ENCODE measurements at places on chromosomes 5 and 9. TPM values are rescaled to one million over a fixed set of nuclear protein-coding genes. Genes with fewer than 3 reads are reported as not detected.

- no peak for DNase-seq
Measured at GRCh38 chr5:145840458-145841132, 5.5 kb upstream of the PRELID2 start.

GRCh38 chr5:59473611-59474010 lies 419.9 kb downstream of the PDE4D start:
- DNase-seq: no peak

GRCh38 chr9:99634186-99634585 lies 187.5 kb upstream of the NR4A3 start:
- no peak for DNase-seq

- DNase-seq: no peak
Measured at GRCh38 chr5:5780253-5780652, 357.8 kb downstream of the ICE1 start.

DNA sequence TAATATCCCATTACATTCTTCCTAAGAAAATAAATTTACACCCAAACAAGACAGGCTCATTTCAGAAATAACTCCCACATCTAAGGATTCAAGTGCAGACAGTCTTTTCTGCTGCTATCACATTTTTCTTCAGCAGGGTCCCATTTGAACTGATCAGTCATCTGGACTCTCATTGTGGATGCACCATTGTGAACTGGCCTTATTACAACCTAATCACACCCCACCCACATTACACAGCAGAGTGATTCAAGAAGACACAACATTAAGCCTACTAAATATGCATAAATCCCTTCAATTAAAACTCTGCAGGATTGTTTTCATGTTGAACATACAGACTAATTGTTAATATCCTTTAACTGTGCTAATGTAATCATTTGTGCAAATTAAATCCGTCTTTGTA lies 146.2 kb downstream of the CDH12 start:
- DNase-seq: no peak

GRCh38 chr9:24439456-24439855 lies 106.2 kb downstream of the IZUMO3 start:
- DNase-seq: no peak

F12 gene
- 2.1 TPM for total RNA-seq

ZNF883 gene
- total RNA-seq: not detected
